OCI-M1 (cell line): ENCODE measurements at places on chromosomes 2 and 18.

DNA sequence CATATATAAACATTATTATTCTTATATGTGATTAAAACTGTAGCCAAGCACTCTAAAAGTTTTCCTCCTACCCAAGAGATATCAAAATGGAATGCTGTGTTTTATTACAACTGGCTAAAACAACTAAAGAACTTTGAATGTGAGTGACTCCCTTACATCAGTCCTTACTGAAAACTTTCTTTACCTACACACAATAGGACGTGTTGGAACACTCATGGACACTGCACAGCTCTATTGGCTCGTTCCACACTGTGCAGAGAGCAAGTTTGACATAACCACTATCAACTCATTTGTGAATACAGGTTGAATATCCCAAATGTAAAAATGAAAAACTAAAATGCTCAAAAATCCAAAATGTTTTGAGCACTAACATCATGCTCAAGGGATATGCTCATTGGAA lies 650.6 kb downstream of the SLC4A3 start:
- no peak for DNase-seq

GRCh38 chr2:127984551-127984950 lies 43.3 kb downstream of the SAP130 start:
- no peak for DNase-seq

DNA sequence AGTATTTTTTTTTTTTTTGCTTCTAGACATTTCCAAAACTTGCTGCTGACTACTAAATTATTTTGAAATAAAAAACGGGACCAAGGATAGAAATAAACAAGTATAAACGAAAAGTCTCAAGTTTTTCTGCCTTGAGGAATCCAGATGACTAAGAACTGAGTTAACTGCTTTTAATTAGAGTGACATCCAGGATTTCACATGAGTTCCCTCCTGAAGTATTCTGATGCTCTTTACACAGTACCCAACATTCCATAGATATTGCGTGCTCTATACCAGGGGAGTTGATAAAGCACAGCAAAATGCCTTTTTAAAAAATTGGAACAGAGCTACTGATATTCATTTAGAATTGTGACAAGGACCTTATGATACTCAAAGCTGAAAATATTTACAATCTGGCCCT lies 618.0 kb downstream of the CCDC85A start:
- DNase-seq, result no peak

GRCh38 chr18:76521417-76522121 lies 26.5 kb upstream of the ZNF516 start:
- no peak for DNase-seq

DNA sequence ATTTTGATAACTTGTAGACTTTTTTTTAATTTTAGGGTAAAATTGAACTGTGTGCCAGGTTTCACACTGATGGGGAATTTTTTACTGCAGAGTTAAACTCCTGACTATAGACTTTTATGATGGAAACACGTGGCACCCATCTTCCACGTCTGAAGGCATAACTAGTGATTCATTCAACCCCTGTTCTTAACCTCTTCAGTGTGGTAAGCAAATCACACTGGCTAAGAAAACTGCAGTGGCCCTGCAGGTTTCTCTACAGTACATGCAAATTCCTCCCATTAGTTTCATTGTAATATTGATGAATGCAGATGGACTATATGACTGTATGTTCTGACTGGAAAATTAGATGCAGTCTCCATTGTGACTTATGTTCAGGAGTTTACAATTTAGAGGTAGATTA lies 47.2 kb downstream of the SMAD4 start:
- DNase-seq, result no peak

GRCh38 chr2:223877721-223878410 lies 40.5 kb upstream of the AP1S3 start:
- DNase-seq, result no peak

GRCh38 chr2:71843391-71843850 lies 304.2 kb downstream of the CYP26B1 start:
- no peak for DNase-seq

DNA sequence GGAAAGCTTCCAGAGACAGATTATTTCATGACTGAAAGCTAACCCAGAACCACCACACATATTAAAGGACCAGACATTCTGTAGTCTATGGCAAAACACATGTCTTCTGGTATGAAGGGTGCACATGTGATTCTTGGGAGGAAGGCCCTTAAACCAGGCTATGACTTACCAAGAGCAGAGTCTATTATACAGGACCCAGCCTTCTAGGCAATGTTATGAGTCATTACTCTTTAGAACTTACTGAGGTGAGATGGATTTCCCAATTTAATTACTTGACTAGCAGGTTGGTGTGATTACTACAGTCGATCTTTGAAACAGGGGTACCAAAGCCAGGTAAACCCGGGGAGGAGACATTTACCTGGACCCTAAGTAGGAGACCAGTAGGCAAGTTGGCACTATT lies 350.8 kb downstream of the TRIB2 start:
- no peak for DNase-seq

DNA sequence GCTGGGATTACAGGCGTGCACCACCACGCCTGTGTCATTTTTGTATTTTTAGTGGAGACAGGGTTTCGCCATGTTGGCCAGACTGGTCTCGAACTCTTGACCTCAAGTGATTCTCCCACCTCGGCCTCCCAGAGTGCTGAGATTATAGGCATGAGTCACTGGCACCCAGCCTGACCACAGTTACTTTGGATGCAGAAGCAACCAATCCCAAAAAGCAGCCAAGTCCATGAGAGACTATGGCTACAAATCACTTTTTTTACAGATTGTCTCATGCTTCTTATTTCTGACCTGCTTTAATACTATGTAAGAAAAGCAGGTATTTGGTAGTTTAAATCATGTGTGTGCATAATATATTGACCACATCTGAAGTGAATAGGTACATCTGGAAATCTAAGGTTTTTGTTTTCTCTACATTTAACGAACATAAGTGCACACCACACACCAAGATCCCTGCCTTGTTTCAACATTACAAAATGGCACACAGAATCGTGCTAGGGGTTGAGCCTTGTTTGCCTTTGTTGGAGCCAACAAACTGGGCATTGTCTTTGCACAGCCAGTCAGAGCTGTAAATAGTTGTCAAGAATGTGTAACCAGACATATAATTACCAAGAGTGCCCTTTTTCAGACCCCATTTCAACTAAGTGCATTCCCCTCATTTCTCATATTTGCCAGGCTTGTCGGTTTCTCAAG lies 18.3 kb upstream of the MAP4K4 start:
- no peak for DNase-seq

GRCh38 chr2:45816272-45816671 lies 164.8 kb downstream of the PRKCE start:
- no peak for DNase-seq

DNA sequence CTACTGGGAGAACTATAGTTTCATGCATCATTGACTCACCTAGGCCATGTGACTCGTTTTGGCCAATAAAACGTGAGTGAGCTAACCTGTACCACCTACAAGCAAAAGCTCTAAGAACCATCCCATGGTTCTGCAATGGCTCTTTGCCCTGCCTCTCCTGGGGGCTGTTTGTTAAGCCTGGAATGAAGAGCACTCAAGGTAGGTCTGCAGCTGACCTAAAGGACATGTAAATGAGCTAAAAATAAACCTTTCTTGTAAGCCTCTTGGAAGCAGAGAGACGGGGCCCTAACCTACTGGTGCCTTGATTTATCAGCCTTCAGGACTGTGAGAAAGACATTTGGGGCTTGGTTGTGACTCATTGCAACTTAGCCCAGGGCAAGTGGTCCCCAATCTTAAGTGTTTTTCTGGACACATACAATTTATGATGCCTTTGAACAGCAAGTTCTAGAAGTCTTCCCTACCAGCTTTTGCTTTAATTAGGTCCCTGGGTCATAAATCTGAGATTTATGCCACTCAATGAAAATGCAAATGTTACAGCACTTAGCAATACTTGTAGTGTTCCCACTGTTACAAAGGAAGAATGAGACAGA lies 107.4 kb downstream of the OSBPL6 start:
- no peak for DNase-seq

DNA sequence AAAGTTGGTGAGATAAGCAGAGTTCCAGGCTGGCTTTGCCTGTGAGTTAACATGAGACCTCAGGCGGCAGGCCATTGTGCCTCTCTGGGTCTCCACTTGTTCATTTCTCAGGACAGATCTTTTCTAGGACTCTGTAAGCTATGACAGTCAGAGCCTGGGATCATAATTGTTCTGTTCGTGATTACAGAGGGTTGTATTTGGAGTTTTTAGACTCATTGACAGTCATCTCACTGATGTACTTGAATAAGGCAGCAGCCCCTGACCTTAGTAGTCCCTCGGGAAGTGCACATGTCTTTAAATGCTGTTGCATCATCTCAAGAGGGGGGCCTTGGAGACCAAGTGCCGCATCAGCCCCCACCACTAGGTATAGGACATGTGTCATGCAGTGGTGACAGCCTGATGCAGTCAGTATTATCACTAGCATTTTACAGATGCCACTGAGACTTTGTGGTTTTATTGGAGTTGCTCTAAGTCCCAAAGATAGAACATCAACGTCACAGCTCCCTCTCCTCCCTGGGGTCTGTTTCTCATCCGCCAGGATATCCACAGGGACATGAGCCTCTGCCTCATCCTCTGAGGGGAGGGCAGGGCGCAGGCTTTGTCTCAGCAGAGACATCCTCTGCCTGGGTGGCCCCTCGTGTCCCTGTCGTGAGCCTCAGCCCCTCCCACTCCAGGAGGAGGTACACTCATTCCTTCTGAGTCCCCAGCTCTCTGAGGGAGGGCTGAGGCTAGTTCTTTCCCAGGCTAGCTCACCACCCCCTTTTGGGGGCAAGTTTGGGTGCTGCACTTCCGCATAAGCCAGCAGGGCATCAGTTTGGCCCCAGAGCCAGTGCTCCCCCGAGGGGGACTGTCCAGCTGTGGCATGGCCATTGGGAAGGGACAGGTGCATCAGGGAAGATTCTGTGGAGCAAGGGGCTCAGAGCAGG lies 14.1 kb downstream of the GLI2 start:
- peak; percentile 48 for DNase-seq

DNA sequence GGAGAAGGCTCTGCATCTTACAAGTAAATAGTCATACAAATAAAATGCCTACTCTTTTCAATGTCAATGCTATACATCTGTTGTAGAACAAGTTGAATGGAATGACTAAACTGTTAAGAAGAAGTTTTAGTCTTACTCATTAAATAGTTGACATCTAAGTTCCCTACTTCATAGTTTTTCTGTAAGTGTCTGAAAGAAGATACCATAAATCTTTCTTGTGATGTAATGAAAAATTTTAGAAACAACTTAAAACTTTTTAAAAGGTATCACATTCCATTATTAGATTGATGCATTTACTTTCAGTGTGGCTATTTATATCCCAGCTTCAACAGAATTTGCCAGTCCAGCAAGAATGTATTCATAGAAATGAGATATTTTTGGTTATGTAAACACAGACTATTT lies 185.2 kb upstream of the EPC2 start:
- DNase-seq, result no peak

DNA sequence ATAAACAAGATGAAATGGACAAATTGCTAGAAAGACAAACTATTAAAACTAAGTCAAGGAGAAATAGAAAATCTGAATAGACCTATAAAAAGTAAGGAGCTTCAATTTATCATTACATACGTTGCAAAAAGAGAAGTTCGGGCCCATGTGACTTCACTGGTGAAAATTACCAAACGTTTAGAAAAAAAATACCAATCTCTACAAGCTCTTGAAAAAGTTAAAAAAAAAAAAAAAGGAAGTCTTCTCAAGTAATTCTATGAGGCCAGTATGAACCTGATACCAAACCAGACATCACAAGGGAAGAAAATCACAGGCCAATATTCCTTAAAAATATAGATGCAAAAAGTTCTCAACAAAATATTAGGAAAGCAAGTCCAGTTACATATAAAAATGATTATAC lies 20.2 kb upstream of the ACVR2A start:
- DNase-seq, result peak; percentile 66

DNA sequence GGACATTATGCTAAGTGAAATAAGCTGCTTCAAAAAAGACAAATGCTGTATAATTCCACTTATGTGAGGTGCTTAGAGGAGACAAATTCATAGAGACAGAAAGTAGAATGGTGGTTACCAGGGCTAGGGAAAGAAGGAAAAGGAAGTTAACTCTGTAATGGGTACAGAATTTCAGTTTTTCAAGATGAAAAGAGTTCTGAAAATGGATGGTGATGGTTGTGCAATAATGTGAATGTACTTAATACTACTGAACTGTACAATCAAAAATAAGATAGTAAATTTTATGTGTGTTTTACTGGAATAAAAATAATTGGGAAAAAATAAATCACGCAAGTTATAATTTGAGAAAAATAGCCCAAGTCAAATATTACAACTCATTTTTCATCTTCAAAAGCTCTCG lies 27.5 kb downstream of the ARHGAP25 start:
- peak; percentile 3 for DNase-seq

DNA sequence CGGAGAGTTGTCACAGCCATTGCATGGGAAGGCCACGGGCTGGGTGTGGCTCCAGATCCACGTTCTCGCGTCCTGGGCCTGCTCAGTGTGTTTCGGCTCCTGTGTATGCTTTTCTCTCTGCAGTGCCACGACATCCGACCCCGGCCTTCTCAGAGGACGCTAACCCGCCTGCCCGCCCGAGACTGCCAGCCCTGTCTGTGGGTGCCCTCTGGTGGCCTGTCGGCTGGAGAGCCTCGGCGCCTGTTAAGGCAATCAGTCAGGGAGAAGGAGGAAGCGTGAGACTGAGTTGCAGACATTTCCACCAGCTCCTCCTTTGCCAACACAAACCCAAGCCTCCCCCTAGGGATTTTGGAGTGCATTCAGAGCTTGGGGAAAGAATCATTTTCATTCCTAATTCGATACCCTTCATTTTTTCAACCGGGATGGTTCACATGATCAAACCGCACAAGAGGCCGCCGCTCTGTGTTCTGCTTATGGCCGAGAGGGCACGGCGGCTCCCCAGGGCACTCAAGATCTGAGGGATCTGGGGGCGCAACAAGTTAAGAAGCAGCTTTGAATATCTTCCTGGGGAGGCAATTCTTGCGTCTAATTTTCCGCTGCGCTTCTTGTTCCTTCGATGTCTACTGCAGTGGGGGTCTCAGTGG lies 37.5 kb upstream of the ZBTB7C start:
- DNase-seq, result peak; percentile 87

DNA sequence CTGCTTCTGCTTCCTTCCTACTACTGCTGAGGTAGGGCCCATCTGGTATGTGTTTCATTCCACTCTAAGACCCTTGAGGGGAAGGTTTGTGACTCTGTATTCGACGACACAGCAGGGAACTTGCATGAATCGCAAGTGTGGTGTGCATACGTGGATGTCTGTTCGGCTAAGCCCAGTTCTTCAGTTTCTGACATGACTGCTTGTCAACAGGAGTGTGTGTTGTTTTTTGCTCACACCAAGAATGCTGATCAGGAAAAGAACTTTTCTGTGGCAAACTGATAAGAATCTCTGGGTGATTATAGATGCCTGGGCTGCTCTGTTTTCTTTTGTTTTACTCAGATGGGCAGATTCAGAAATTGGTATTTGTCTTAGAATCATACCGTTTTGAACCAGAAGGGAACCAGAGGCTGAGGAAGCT lies 22.0 kb downstream of the TNFRSF11A start:
- DNase-seq, result no peak

- no peak for DNase-seq
These were observed 220.9 kb downstream of the HDAC4 start for GRCh38 chr2:239179851-239180371.
